ENCODE measurements at places on chromosomes 13 and 19. TPM values are rescaled to one million over a fixed set of nuclear protein-coding genes. Genes with fewer than 3 reads are reported as not detected.

The TEX101 gene
- total RNA-seq = not detected

The ATP8B3 gene
- total RNA-seq = 3.6 TPM

The MBD3L2 gene
- not detected for total RNA-seq

The PDX1 gene
- total RNA-seq = 0.08 TPM

The CEACAM7 gene
- total RNA-seq = 0.17 TPM

The SHISA7 gene
- not detected for total RNA-seq

The KCNC3 gene
- total RNA-seq = 1.5 TPM

The FRY gene
- total RNA-seq = 0.09 TPM

The ERICH6B gene
- not detected for total RNA-seq

The CLEC11A gene
- 9.6 TPM for total RNA-seq

The ERVV-1 gene
- total RNA-seq = not detected

The DMKN gene
- 40.9 TPM for total RNA-seq

The NALCN gene
- 4.5 TPM for total RNA-seq

The KLK7 gene
- not detected for total RNA-seq

The FAAP24 gene
- 13.3 TPM for total RNA-seq

The DIAPH3 gene
- 9.1 TPM for total RNA-seq

Data from A549 treated with GW870086 at 1 μM for 4 hours (cell line).